Naive thymus-derived CD4-positive, alpha-beta T cell (primary cell): ENCODE measurements at places on chromosomes 1 and 21. TPM values are rescaled to one million over a fixed set of nuclear protein-coding genes. Genes with fewer than 3 reads are reported as not detected.

Gene CD1B
- total RNA-seq = not detected

Gene IVL
- not detected for total RNA-seq

Gene PTGS2
- total RNA-seq = not detected

Gene TINAGL1
- total RNA-seq = not detected in 2 replicates

Gene HTR6
- not detected for total RNA-seq

Gene GNB1
- 232 TPM for total RNA-seq

Gene CFAP74
- not detected for total RNA-seq

Gene LHX8
- total RNA-seq = not detected

Gene TGFB2
- not detected for total RNA-seq

Gene JAM2
- 0.17 TPM for total RNA-seq

Gene FAM3B
- not detected in 2 replicates for total RNA-seq

Gene DMBX1
- total RNA-seq = not detected

Gene RIIAD1
- not detected for total RNA-seq

Gene SLC30A10
- not detected for total RNA-seq

Gene C4BPA
- not detected in 2 replicates for total RNA-seq

Gene MYOG
- total RNA-seq = not detected

Gene UBASH3A
- total RNA-seq = 101 TPM

Gene GJC2
- 2.6 TPM for total RNA-seq

Gene TMPRSS15
- total RNA-seq = not detected in 2 replicates

Gene KDM1A
- 40.6 TPM for total RNA-seq

Gene CPLANE2
- 6.6 TPM for total RNA-seq

Gene BNIPL
- total RNA-seq = 0.37 TPM

Gene OVAAL
- total RNA-seq = not detected in 2 replicates

Gene STUM
- total RNA-seq = not detected

Gene ENTREP3
- 13.8 TPM for total RNA-seq

Gene ERO1B
- total RNA-seq = 16.0 TPM

Gene GPBP1L1
- 122 TPM for total RNA-seq

Gene CD53
- total RNA-seq = 287 TPM

Gene NCDN
- total RNA-seq = 28.2 TPM

Gene S100A7
- not detected for total RNA-seq

Gene FAM78B
- 0.58 and 0.99 TPM in 2 replicates for total RNA-seq

Gene KCNK2
- not detected in 2 replicates for total RNA-seq

Gene GPR37L1
- not detected for total RNA-seq

Gene POU2F1
- 23.3 TPM for total RNA-seq

Gene CCDC30
- 5.2 TPM for total RNA-seq

Gene SPATA17
- not detected for total RNA-seq

Gene SLC2A5
- total RNA-seq = 1.1 TPM

Gene NME7
- total RNA-seq = 14.5 TPM

Gene KRTAP19-1
- not detected for total RNA-seq

Gene ZNF648
- total RNA-seq = not detected

Gene CLCA2
- total RNA-seq = not detected

Gene MARK1
- total RNA-seq = not detected

Gene LRRIQ3
- total RNA-seq = 0.47 TPM

Gene BARHL2
- not detected for total RNA-seq

Gene PRR9
- not detected in 2 replicates for total RNA-seq

Gene TSPAN1
- total RNA-seq = not detected

Gene CD1C
- not detected in 2 replicates for total RNA-seq

Gene NCF2
- 15.2 TPM for total RNA-seq

Gene TMEM61
- total RNA-seq = not detected

Gene ZNF593OS
- total RNA-seq = not detected in 2 replicates

Gene TRIM67
- not detected for total RNA-seq

Gene GSTM5
- 0.42 TPM for total RNA-seq

Gene SPRR1B
- total RNA-seq = not detected in 2 replicates

Gene LAX1
- total RNA-seq = 16.9 TPM

Gene SMCP
- total RNA-seq = not detected

Gene SLC16A1
- 43.6 and 46.3 TPM in 2 replicates for total RNA-seq

Gene PIGV
- 17.7 and 17.9 TPM in 2 replicates for total RNA-seq

Gene TMEM54
- not detected for total RNA-seq

Gene DAP3
- total RNA-seq = 112 TPM

Gene BSND
- total RNA-seq = not detected in 2 replicates
